ENCODE measurements at places on chromosomes 5 and 9.

DNA sequence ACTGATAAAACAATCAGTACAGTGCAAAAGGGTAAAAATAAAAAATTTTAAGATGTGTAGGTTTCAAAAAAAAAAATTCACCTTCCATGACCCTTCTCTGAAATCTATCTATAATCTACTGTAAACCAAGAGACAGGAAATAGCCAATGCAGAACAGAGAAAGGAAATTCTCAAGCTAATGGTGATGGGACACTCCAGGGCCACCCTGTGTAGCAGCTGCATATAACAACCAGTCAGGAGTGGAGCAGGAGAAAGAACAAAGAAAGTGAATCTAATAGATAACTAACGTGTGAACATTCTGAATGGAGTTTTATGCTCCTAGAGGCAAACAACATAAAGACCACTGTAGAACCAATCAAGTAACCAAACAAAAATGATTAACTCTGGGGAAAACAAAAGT lies 16.6 kb downstream of the SPTLC1 start:
- no peak for DNase-seq

DNA sequence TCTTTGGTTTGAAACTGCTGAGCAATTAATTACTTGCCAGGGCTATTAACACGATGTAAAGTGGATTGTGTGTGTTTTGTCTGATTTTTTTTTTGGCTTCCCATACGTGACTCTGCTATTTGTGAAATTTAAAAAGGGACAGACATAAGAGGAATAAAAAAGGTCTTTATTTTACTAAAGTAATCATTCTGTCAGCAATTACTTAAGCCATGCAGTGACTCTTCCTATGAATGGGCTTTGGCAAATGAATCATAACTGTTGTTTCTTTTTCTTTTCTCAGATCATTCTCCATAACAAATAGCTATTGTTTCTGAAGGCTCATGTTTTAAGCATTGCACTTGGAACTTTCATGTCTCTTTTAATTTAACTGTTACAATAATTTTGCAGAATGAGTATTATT lies 461.3 kb upstream of the RORB start:
- DNase-seq: no peak

DNA sequence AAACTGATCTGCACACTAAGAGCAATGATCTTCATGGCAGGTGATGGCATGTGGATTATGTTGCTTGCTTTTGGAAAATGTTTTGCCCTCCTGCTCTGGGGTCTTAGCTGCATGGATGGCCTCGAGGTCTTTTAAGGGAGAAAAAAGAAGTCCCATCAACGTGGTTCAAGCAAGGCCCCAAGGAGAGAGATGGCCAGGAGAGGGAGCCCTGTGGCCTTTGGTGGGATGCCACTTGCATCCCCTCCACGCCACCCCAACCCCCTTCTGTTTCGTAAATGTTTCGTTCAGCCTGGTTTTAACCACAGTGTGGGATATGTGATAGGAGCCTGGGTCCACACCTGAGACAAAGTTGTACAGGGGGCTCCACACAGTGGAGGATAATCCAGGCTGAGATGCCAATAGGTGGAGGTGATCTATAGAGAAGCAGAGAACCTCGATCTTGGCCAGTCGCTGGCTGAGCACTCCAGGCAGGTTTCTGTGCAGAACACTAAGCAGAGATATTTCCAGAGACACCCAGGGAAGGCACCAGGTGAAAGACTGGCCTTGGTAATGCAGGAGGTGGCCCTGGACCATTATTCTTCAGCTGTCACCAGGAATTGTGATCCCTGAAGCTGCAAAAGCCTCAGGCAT lies 25.8 kb upstream of the FRRS1L start:
- DNase-seq: no peak

- no peak for DNase-seq
Measured at GRCh38 chr5:119930490-119930889, 301.1 kb downstream of the FAM170A start.

DNA sequence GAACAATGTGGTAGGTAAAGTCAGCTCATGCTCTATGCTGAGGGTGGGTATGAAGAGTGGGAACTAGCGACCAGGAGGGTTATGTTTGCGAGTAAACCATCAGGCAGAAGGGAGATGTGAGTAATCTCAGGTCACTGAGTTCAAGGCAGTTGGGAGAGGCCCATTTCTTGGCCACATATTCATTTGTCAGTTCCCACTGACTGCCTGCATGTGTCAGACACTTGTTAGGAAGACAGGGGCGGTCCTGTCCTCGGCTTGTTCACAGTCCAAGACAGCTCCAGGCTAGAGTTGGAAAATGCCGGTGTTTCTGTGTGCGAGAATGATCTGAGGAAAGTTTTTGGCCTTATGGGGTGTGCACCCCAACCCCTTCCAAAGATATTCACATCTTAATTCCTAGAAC lies 48.6 kb upstream of the GDNF start:
- no peak for DNase-seq

GRCh38 chr9:111853450-111853827 lies 43.2 kb upstream of the UGCG start:
- DNase-seq: no peak

- DNase-seq: no peak
Measured at GRCh38 chr9:94881454-94881853, 155.0 kb downstream of the AOPEP start.

DNA sequence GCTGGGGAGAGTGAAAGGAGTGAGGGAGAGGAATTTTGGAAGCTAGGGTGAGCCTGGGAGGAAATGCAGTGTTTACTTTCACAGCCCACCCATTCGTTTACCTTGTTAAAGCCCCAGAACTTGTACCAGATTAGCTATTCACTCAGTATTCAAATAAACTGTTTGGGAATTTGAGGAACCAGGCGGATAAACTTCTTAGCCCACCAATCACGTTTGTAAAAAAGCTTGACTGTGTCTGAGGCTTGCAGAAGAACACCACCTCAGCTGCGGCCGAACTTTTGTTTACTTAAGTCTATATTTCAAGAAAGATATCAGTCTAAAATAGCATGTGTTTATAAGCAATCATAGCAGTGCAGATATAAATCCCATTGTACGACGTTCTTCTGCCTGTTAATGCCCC lies 5.2 kb upstream of the TLE1 start:
- no peak for DNase-seq

DNA sequence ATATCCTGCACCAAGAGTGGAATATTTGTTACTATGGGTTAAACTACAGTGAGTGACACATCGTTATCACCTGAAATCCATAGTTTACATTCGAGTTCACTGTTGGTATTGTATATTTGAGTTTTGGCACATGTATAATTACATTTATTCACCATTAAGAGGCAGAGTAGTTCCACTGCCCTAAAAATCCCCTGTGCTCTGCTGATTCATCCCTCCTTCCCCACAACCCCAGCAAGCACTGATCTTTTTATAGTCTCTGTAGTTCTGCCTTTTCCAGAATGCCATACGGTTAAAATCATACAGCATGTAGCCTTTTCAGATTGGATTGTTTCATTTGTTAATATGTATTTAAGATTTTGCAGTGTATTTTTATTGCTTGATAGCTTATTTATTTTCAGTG lies 495.2 kb downstream of the DIRAS2 start:
- DNase-seq: no peak

DNA sequence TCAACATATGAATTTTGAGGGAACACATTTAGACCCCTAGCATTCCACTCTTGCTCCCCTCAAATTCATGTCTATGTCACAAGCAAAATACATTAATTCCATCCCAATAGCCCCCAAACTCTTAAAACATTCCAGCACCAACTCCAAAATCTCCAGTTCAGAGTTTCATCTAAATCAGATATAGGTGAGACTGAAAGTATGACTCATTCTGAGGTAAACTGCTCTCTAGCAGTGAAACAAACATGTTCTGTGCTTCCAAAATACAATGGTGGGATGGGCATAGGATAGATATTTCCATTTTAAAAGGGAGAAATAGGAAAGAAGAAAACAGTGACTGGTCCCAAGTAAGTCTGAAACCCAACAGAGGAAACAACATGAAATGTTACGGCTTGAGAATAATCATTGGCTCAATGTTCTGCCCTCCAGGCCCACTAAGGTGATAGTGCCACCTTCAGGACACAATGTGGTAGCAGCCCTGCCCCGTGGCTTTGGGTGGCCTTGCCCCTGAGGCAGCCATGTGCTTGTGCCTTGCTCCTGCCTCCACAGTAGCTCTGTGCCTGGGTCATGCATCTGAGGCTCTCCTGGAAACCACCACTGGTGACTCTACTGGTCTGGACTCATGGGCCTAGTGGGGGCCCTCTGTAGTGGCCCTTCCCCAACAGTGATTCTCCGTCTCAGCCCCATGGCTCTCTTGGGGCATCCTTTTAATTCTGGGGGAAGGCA lies 36.4 kb upstream of the IPPK start:
- no peak for DNase-seq

DNA sequence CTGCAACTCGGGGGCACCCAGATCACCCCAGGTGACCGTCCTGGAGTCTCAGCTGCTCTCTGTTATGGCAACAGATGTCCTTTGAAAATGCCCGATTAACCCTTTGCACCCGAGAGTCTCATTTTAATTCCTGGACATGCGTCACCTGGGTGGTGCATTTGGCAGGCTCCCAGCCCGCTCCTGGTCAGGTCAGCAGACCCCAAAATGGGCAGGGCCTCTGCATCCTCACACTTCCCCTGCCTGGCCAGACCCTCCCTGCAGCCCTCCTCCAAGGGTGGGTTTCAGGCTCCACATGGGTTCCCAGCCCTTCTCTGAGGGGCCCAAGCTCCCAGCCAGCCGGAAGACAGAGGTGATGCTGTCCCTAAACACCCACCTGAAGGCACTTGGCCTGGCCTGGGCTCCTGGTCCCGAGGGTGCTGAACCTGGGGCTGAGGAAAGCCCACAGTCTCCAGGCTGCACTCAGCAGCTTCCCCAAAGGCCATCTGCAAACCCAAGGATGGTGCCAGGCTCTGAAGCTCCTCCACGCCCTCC lies 69.4 kb downstream of the PSMB7 start:
- no peak for DNase-seq

DNA sequence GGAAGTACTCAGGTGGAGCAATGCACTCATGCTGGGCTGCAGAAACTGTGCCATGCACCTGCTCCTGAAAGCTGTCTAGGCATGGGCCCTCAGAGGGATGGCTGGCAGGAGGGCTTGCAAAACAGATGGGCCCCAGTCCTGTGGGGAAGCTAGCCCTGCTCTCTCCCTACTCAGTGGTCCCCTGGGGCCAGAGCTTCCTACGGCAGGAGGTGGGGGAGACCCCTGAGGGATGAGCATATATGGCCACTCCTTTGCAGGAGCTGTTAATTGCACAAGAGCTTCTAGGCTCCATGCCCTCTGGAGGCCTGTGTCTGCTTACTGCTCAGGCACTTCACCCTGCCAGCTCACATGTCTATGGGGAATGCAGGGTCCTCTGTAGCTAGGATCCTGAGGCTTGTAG lies 545.3 kb upstream of the PTPRD start:
- DNase-seq: no peak

DNA sequence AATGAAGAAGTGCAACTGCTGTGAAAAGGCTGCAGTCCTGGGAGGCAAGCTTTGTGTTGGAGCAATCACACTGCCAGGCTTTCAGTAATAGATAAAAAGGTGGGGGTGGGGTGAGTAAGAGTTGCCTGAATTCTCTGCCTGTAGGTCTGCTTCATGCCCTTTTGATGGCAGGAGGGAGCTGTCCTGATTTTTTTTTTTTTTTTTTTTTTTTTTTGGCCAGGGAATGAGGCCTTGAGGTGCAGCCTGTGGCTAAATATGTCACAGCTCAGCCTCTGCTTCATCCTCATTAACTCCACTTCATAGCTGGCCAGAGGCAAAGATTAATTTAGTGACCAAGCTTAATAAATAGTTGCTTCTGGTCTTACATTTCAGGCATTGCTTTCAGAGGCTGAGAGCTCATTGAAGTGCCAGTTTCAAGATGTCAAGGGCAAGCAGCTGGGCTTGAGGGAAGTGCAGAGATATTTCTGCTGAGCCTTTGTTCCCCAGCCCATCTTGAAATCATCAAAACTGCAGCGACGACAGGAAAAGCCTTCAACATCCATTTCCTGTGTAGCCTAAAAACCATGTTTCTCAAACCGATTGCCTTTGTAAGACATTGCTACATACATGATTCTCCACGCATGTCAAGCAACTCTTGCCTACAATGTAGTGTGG lies 134.7 kb downstream of the MACIR start:
- DNase-seq: no peak

DNA sequence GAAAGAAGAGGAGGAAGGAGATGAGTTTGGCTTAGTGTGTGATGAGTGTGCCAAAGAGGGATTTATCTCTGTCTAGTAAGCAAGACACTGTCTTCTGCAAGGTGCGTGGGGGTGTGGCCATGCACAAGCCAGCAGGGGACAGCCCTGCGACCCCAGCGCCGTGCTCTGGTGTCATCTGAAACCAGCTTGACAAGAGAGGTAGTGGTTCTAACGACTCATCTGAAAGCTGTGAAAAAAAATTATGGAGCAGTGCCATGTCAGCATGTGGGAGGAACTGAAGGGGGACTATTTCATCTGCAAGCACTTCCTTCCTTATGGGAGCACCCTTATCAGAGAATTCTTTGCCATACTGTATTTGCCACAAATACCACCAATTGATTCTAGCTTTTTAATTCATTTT lies 398.6 kb downstream of the PSAT1 start:
- DNase-seq: peak; percentile 13

DNA sequence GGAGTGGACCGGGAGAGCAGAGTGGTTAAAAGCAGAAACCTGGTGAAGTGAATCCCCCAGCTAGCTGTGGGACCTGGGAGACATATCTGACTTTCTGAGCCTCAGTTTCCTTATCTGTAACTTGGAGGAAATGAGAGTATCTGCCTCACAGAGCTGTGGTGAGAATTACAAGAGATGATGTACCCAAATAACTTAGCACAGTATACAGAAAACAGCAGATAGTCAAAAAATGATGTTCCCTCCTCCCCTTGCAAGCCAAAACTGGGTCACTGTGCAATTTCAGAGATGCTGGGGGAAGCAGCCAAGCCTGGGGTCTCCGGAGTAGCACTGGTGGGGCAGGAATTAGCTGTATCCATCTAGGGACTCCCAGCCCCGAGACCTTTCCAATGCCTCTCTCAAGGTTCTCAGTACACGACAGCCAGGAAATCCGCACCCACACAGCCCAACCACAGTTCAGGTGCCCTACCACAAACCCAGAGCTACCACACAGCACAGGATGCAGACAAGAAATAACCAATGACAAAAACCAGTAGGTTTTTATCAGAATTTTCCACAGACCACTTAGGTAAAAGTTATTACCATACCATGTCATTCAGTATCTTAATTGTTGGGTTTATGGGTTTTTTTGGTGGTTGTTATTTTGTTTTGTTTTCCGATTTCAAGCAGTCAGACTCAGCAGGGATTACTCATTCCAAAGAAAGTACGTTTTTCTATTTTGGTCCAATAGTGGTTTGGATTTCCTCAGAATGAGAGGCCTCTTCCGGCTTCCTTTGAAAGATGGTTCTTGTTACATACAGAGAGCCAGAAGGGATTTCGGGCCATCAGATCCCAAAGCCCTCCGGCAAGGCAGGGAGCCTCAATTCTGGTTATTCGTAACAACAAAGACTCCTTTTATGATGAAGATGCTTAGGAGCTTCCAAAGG lies 4.9 kb upstream of the HRH2 start:
- DNase-seq: no peak

All from left renal cortex interstitium (tissue), 4 donors.